ENCODE measurements at places on chromosomes 6 and 20. TPM values are rescaled to one million over a fixed set of nuclear protein-coding genes. Genes with fewer than 3 reads are reported as not detected.

The OPRM1 gene
- total RNA-seq, result not detected

The ZNF311 gene
- total RNA-seq, result 0.76 TPM

The SYNDIG1 gene
- total RNA-seq, result not detected

The SDC4 gene
- 372 TPM for total RNA-seq

The TRIM15 gene
- 1.0 TPM for total RNA-seq

The BCAS1 gene
- 11.2 TPM for total RNA-seq

The B3GALT4 gene
- 20.4 TPM for total RNA-seq

The OPN5 gene
- total RNA-seq, result not detected

The TPD52L1 gene
- total RNA-seq, result 20.1 TPM

The FAM83B gene
- total RNA-seq, result 0.40 TPM

The GSS gene
- 39.7 TPM for total RNA-seq

The ENPP4 gene
- 31.4 TPM for total RNA-seq

The EFCAB8 gene
- 1.0 TPM for total RNA-seq

The TLDC2 gene
- 1.3 TPM for total RNA-seq

The TMEM181 gene
- total RNA-seq, result 19.5 TPM

The TSPO2 gene
- total RNA-seq, result not detected

The KHDC1L gene
- total RNA-seq, result not detected

The LHFPL5 gene
- not detected for total RNA-seq

All from upper lobe of left lung (tissue), 6 donors.